ENCODE measurements at places on chromosomes 12 and 14.

DNA sequence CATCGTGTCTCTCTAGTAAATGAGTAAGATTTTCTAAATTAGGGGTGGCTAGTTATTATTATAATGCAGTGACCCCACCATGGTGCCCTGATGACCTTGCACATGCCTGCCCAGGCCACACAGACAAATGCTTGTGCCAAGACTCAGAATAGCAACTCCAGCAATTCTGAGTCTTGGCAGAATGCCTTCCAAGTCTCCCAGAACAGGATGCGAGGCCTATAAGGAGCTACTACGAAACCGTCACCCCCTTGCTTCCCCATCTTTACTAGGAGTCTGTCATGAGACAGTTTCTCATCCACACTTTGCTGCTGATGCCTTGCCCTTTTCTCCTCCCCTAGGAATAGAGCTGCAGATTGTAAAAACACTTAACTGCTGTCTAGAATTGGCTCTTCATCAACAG lies 559.9 kb downstream of the TRHDE start:
- no peak for DNase-seq

- DNase-seq = no peak
These were observed 217.9 kb downstream of the AEBP2 start for GRCh38 chr12:19657118-19657731.

GRCh38 chr12:12010277-12011039 lies 60.3 kb upstream of the BCL2L14 start:
- DNase-seq = no peak

DNA sequence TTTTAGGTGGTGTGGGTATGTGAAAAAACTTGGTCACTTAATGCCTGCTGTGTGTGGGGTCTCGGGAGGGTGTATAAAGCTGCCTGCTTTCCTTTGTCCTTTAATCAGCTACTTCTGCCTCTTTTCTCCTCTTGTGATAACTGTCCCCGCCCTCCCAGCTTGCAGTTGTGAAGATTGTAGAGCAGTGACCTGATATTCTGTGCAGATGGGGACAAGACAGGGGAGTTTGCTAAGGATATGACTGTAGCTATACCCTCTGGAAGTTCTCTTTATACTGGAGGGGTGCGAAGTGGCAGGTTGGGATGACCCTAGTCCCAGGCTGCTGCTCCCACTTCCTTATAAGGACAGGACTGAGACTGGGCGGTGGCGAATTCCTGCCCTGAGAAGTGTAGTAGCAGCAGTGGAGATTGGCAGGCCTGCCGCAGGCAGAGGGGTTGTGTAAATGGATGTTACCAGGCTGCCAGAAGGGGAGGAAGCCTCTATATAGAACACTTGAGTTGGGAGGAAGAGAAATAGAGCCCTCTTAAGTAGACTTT lies 835 bp downstream of the MYL6 start:
- DNase-seq = peak; percentile 59

DNA sequence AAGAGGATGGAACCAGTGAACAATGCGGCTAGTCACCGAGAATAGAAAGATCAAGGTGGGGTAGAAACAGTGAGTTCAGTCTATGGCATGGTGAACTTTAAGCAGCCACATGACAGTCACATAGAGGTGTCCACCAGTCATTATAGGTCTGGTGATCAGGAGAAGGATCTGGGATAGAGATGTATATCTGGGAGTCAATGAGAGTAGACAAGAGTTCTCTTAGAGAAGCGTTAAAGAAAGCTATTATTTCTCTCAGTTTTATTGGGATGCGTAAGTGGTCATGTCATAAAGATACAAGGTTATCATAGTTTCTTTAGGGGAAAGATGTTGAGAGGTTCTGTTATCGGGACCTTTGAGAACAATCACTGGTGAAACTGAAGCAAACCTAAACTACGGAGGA lies 136.1 kb upstream of the SLC38A2 start:
- no peak for DNase-seq

- no peak for DNase-seq
These were observed 22.8 kb downstream of the OTUB2 start for GRCh38 chr14:94048691-94049624.

DNA sequence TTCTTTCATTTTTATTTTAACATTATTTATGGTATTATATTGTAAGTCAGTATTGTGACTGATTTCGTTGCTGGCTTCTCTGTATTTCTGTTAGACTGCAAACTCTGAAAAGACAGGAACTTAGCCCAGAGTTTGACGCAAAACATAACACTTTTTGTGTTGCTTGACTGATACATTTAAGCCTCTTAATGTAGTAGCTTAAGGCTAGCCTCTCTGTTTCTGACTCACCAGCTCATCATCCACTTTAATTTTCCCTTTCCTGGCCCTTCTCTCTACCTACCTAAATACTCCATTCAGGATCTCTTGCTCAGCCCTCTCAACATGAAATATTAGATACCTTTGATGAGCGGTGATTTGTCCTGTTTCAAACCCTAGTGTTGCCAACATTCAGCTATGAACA lies 420.6 kb downstream of the LRFN5 start:
- no peak for DNase-seq

DNA sequence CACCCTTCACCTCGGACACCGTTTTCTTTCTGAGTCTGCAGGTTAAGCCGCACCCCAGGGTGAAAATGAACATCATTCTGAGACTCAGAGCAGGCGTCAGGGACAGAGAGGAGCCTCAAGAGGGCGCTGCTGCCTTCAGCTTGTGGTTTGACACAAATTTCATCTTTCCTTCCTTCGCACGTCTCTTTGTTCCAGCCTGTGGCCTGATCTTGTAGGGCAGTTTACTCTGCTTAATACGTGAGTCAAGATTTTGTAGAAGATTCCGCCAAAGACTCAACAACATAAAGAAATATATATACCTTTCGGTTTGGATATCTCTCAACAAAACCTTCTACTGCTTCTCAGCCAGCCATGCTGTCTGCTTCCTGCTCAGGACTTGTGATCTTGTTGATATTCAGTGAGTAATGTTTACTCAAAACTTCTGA lies 329.3 kb upstream of the OR4E1 start:
- DNase-seq = no peak

GRCh38 chr14:81946375-81946774 lies 412.7 kb upstream of the SEL1L start:
- no peak for DNase-seq

DNA sequence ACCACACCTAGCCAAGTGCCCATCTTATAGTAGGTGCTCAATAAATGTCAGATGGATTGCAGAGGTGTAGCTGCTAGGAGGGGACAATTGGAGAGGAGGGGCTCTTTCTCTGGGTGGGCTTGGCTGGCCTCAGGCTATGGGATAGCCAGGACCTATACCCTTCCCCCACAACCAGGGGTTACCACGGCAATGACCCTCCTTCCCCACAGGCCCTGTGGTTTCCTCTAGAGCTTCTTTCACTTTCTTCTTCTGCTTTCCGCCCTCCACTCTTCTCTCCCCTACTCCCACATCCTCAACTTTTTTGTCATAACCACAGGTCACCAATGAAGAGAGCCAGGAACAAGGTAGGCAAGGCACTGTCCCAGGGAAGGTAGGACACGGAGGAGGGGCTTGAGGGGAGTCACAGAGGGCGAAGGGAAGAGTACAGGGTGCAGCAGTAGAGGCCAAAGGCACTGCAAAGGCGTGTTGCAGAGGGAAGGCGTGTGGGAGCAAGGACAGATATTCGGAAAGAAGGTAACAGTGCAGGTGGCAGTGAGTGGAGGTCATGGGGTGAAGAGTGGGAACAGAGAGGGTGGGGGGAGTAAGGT lies 1.9 kb upstream of the ITGB7 start:
- DNase-seq = no peak

DNA sequence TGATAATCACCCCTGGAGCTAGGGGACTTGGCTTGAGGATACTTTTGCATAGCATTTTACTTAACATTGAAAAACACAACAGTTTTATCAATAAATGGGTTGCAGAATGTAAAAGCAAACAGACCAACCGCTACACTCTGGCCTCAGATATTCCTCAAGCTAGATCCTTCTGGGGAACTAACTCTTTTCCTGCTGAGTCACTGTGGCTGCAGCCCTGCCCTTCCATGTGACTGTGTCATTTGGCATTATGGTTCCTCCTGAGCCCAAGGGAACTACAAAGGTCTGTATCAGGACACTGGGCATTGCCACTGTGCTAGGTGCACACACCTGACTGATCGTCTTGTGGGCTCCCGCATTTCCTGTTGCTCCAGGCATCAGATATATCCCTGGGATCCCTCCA lies 56.6 kb downstream of the TTC9 start:
- peak; percentile 55 for DNase-seq

DNA sequence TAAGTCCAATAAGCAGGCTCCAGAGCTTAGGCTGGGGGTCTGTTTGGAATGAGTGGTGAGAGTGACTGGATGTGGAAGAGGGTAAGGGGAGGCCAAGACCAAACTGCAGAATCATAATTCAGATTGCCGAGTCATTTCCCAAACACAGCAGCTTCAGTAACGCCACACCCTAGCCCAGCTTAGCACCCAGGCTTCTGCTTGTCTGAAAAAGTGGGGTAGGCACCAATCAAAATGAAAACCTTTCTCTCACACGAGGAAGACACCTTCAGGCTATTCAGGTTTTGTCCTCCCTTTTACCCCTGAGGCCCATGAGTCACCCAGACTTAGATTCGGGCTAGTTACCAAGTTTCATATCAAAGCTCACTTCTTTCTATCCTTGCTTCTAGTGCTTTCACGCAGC lies 306.1 kb downstream of the DAD1 start:
- DNase-seq = no peak

GRCh38 chr12:96493106-96493505 lies 3.7 kb downstream of the CFAP54 start:
- no peak for DNase-seq

GRCh38 chr12:28443337-28443736 lies 253.1 kb downstream of the CCDC91 start:
- DNase-seq = no peak

DNA sequence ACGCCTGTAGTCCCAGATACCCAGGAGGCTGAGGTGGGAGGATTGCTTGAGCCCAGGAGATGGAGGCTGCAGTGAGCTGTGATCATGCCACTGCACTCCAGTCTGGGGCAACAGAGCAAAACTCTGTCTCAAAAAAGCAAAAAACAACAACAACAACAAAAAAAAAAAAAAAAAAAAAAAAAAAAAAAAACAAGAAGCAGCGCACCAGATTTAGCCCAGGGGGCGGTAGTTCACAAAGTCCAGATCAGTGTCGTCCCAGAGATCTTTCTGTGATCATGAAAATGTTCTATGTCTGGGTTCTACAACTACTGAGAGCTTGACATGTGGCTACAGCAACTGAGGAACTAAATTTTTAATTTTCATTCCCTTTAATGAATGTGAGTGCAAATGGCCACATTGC lies 27.4 kb downstream of the OAS2 start:
- no peak for DNase-seq

All from HS-27A (cell line).